Choroid plexus epithelial cell (primary cell): ENCODE measurements at places on chromosomes 5 and 9.

DNA sequence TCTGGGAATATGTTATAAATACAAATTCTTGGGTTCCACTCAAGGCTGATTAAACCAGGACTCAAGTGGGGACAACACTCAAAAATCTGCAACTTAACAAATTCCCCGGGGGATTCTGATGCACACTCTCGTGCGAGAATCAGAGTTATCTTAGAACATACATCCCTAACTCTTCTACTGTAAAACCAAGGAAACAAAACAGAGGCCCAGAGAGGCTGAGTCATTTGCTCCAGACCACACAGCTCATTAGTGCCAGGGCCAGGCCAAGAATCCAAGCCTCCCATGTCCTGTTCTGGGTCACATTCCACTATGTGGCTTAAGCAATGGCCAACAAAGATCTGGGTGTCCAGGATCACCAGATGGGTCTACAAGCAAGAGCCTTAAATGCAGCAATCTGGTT is 166.0 kb downstream of the ADAMTS12 start:
- no peak for DNase-seq

GRCh38 chr5:115496936-115497576 is 47.5 kb downstream of the FEM1C start:
- DNase-seq, result no peak

- DNase-seq, result peak; percentile 14
Measured at GRCh38 chr9:94740145-94740840, 13.8 kb downstream of the AOPEP start.

DNA sequence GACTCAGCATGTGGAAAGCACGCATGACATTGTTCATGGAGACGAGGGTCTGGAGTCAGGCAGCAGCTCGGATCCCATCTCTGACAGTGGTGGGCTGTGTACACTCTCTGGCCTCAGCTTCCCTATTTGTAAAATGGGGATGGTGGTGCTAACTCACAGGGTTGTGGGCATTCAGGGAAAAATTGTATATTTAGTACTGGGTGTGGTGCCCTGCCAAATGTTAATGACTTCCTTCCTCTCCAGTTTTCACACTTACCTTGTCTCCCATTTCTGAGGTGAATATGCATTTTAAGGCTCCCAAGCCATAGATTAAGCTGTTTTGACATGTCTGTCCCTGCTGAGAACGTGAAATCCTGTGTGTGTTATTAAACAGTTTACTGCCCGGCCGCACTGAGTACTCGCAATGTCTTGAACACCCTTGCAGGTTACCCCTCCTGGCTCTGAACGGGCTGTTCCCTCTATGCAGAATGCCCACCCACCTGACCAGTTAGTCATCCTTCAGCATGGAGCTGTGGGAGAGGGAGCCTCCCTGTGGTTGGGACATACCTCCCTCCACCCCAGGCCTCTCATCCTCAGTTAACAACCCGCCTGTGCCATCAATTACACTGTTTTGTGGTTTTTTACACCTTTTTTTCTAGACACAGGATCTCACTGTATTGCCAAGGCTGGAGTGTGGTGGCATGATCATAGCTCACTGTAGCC is 25.8 kb downstream of the TJP2 start:
- DNase-seq, result peak; percentile 67

DNA sequence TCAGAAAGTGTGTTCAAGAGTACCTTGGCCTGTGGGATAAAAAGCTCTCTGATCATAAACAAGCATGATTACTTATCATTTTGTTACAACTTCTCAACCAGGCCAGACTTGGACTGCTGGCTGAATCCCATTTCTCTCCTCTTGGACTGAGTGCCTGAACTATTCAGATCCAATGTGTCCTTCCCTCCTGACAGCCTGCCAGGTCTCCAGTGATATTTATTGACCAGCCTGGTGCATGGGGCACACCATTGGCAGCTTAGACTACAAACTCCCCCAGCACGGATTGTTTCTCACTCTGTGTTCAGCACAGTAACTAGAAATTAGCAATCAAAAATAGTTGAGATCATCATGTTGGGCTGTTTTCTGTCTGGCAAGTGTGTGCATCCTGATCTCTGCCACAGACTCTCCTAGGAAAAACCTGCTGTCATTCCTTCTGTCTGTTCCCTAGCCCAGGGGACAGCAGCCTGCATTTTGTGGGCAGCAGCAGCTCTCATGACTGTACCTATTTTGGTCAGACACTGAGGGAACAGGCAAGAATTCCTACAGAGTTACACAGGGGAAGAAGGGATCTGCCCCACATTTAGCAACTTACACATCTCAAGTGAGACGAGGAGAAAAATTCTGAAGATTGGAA is 348.1 kb downstream of the ADAMTS6 start:
- no peak for DNase-seq

DNA sequence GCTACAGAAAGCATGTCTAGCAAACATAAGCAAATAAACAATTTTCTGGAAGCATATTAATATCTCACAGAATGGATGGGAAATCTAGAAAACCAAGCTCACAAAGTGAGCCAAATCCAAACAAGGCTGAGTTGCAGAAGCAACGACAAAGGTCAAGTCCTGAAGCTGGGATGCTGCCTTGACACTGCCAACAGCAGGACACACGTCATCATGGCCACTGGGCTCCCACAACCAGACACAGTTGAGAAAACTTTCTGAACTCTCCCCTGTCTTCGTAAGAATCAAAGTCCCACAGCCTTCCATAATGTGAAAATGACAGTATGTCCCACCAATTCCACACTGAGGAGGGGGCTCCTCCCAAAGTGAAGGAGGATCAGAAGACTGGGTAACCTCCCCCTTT is 37.6 kb downstream of the EPB41L4A start:
- no peak for DNase-seq

GRCh38 chr5:112329419-112330090 is 89.5 kb downstream of the EPB41L4A start:
- no peak for DNase-seq

DNA sequence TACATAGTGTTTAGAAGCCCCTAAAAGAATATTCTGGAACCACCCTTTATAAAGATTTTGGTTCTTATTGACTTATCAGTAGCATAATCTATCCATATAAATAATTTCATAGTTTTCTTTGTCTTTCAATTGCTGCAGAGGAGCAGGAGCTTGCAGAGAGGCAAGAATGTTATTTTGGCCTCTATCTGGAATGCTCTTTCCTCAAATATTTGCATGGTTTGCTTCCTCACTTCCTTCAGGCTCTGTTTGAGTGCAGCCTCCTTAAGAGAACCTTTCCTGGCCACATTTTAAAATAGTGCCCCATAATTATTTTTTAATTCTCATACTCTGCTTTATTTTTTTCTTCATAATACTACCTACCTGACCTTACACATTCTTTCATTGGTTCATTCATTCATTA is 1.5 kb downstream of the C5 start:
- DNase-seq, result peak; percentile 62

DNA sequence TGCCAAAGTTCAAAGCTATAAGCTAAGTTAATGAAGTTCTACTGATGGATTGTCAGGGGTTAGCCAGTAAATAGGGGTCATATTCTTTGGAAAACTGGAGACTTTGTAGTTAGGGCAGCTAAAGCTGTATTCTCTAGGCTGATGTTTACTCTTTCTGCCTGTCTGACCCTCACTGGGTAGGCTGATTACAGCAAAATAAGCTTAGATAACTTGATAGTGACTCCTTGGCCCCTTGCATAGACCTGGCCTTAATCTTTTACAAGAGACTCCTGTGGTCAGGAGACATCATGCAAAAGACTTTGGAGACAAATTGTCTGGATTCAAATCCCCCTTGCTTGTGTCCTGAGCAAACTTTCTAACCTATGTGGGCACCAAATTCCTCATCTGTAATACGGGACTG is 314.4 kb upstream of the MSX2 start:
- DNase-seq, result no peak

DNA sequence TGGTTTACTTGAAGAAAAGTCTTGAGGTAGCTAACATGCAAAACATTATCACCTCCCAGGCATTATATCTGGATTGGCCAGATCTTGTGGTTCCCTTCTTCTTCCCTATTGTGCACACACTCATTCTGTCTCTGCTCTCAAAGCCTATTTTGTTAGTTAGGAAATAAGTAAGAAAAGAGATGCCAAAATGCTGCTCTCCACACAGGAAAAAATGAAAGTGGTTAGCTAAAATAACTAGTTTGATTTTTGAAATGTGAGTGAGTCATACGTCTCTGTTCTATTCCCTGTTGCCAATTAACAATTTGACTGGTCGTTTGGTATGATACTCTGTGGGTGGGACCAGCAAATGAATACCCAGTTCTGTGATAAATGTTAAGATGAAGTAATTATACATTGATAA is 28.1 kb downstream of the LMNB1 start:
- DNase-seq, result peak; percentile 64

DNA sequence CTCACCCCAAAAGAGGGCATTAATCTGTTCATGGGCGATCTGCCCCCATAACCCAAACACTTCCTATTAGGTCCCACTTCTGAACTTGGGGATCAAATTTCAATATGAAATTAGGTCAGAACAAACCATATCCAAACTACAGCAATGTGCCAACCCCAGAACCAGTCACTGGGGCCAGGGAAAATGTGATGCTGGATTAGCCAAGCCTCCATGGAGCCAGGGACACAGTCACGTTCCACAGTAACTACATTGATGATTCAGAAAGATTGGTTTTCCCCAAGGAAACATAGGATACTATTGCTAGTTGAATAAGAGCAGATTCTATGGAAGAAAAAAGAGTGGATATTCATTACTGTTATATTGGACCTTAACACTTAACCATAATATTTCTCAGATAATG is 84.2 kb downstream of the GIN1 start:
- DNase-seq, result no peak

GRCh38 chr5:151605559-151605958 is 14.4 kb upstream of the FAT2 start:
- no peak for DNase-seq

DNA sequence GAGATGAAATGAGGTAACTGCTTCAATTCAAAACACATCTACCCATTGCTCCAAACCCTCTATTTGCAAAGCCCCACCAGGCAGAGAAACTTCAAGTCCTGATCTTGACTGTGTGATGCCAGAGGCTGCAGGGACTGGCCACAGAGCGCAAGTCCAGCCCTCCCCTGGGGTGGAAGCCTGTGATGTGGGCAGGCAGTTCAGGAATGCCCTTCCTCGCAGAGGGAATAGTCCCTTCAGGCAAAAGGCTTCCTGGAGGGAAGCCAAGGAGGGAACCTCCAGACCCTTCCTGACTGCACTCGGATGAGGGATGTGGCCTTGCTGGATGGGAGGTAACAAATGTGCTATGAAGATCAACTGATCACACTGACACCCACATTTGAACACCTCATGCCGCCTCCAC is 131.2 kb downstream of the SLIT3 start:
- DNase-seq, result no peak

GRCh38 chr5:64784451-64785025 is 15.8 kb downstream of the CWC27 start:
- peak; percentile 94 for DNase-seq

GRCh38 chr5:164170814-164171213 is 665.4 kb downstream of the MAT2B start:
- no peak for DNase-seq

GRCh38 chr9:123091459-123091858 is 58.0 kb downstream of the GPR21 start:
- DNase-seq, result no peak

- no peak for DNase-seq
Measured at GRCh38 chr9:74512416-74512815, 15.3 kb downstream of the RORB start.

GRCh38 chr9:125409637-125410521 is 148.3 kb downstream of the GAPVD1 start:
- peak; percentile 37 for DNase-seq

GRCh38 chr5:176528301-176528700 is 8.9 kb downstream of the RNF44 start:
- no peak for DNase-seq

DNA sequence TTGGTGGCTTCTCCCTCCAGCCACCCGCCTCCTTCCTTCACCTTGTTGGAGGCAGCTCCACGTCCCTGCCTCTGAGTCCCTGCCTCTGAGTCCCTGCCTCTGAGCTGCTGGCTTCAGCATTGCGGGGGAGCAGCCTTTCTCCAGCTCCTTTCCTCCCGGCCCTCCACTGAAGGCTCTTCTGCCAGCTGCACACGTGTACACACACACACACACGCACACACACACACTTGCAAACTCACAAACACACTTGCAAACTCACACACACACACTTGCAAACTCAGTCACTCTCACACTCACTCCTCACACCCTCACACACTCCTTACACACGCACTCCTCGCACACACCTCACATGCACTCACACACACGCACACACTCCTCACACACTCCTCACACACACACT is 45.1 kb downstream of the C9orf50 start:
- peak; percentile 53 for DNase-seq

DNA sequence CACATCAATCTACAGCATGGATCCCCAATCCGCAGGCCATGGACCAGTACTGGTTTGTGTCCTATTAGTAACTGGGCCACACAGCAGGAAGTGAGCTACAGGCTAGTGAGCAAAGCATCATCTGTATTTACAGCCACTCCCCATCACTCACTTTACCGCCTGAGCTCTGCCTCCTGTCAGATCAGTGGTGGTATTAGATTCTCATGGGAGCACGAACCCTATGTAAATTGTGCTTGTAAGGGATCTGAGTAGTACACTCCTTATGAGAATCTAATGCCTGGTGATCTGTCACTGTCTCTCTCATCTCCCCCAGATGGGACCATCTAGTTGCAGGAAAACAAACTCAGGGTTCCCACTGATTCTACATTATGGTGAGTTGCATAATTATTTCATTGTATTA is 212.7 kb upstream of the FAM174A start:
- no peak for DNase-seq

GRCh38 chr5:81800797-81801196 is 49.9 kb upstream of the SSBP2 start:
- no peak for DNase-seq

- DNase-seq, result no peak
Measured at GRCh38 chr9:112582371-112583262, 96.0 kb downstream of the KIAA1958 start.

DNA sequence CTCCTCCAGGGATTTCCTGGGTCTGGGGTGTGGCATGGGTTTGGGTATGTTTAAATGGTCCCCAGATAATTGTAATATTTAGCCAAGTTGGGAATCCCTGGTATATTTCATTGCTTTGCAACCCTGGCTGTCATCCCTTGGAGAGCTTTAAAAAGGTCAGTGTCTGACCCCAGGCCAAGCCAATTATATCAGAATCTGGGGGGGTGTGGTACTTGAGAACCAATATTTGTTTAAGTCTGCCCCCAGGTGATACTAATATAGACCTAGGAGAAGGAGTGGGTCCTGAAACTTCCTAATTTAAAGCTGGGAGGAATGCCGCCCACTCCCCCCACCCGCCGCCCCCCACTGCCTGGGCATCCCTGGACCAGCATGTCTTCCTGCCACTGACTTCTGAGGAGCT is 38.2 kb upstream of the SLC2A8 start:
- no peak for DNase-seq

- DNase-seq, result no peak
Measured at GRCh38 chr5:172638209-172638768, 2.8 kb upstream of the NEURL1B start.

- DNase-seq, result no peak
Measured at GRCh38 chr5:107184066-107184465, 486.7 kb downstream of the EFNA5 start.

GRCh38 chr5:57884346-57885102 is 401.9 kb upstream of the ACTBL2 start:
- no peak for DNase-seq
